Small intestine (tissue), 16 donors: ENCODE measurements at places on chromosomes 6 and 20.
A peak's percentile ranks its signal among the peaks of the same experiment; 100 is the strongest.

- H3K4me3 ChIP-seq: no peak overlapping the region
- no peaks in the 10 kb centered on the region for H3K36me3 ChIP-seq
- H3K27me3 ChIP-seq: no peaks in the 10 kb centered on the region
- no peak for DNase-seq
- no peaks in the 10 kb centered on the region for H3K4me1 ChIP-seq
Observed at GRCh38 chr20:14963262-14963663, 625.9 kb upstream of the FLRT3 start.

- no peaks in the 10 kb centered on the region for H3K4me1 ChIP-seq
- no peaks in the 10 kb centered on the region for H3K27me3 ChIP-seq
- no peaks in the 10 kb centered on the region for H3K36me3 ChIP-seq
- no peak overlapping the region for H3K27ac ChIP-seq
- no peak for DNase-seq
- no peak overlapping the region for H3K4me3 ChIP-seq
Observed at GRCh38 chr6:37985355-37985754, 165.8 kb downstream of the ZFAND3 start.

DNA sequence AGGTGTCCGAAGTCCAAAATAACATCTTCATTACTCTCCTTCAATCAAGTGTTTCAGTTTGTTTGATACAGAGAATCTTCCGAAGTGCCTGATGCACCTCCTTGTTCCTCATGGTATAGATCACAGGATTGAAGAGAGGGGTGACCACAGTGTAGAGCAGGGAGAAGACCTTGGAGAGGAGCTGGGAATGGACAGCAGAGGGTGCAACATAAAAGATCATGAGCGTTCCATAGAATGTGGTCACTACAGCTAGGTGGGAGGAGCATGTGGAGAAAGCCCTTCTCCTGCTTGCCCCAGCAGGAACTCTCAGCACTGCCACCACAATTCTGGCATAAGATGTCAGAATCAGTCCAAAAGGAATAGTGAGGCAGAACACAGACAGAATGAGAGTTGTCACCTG lies 11.9 kb downstream of the OR12D1 start:
- no peak for DNase-seq
- H3K4me1 ChIP-seq: no peaks in the 10 kb centered on the region
- no peak overlapping the region for H3K4me3 ChIP-seq
- H3K27ac ChIP-seq: no peak overlapping the region
- H3K36me3 ChIP-seq: no peaks in the 10 kb centered on the region

GRCh38 chr6:132768051-132768517 lies 10.4 kb upstream of the VNN2 start:
- H3K4me1 ChIP-seq: no peaks in the 10 kb centered on the region
- H3K27ac ChIP-seq: no peak overlapping the region
- peaks cover 8% of the 10 kb centered on the region for H3K36me3 ChIP-seq
- H3K4me3 ChIP-seq: no peak overlapping the region
- peak; percentile 80 for DNase-seq
- no peaks in the 10 kb centered on the region for H3K27me3 ChIP-seq

DNA sequence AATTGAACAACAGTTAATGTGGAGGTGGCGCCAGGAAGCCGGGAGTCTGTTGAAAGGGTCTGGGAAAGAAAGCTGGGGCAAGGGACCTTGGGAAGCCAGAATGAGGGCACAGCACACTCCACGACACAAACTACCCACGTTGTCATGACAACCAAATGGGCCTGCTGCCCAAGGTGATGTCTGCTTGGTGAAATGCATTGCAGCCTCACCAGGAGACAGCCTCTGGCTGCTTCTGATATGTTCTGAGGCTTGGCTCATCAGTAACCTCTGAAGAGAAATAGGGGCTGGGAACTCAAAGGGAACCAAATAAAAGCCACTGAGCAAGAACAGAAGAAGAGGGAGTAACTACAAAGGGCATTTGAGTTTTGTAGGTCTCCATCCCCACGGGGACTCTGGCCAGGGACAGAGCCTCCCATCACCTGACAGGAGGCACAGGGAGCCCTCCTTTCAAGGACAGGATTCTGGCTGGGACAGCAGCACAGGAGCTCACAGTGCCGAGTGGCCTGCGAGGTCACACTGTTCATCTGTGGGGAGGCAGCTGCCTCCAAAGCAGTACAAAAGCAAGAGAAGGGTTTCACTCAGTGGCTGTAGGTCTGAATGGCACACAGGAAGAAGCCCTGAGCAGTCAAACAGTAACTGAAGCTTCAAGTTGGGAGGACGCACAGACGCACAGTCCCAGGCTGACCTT lies 44.6 kb upstream of the KCNK16 start:
- no peak overlapping the region for H3K27ac ChIP-seq
- H3K4me3 ChIP-seq: no peak overlapping the region
- no peaks in the 10 kb centered on the region for H3K27me3 ChIP-seq
- H3K36me3 ChIP-seq: no peaks in the 10 kb centered on the region
- no peaks in the 10 kb centered on the region for H3K4me1 ChIP-seq

DNA sequence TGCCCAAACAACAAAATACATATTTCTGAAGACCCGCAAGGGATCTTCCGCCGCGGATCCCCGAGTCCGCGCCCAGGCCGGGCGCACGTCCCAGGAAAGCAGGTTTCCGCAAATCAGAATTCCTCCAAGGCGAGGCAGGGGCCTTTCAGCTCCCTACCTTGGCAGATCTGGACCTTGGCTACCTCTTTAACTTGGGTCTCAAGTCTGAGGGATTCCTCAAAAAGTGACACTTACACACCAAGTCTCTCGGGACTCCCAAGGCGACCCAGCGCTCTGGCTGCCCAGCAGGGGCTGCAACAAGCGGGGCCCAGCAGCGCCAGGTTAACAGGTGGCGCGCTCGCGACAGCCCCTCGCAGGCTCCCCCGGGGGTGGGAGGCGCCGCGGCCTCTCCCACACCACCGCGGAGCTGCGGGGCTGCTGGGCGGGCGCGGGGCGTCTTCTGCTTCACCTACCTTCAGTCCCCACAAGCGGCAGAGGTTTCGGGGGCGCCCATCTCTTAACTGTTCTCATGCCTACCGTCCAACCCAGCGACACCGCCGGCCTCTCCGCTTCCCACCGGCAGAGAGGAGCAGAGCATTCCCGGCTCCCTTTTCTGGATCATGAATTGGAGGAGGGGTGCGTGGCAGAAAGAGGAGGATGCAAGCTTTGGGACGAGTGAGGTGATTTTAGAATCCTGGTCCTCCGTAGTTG lies 414 bp downstream of the SIM1 start:
- no peaks in the 10 kb centered on the region for H3K36me3 ChIP-seq
- H3K4me3 ChIP-seq: peak overlapping the region; percentile 11
- H3K4me1 ChIP-seq: no peaks in the 10 kb centered on the region
- peaks cover 8% of the 10 kb centered on the region for H3K27me3 ChIP-seq
- no peak overlapping the region for H3K27ac ChIP-seq

DNA sequence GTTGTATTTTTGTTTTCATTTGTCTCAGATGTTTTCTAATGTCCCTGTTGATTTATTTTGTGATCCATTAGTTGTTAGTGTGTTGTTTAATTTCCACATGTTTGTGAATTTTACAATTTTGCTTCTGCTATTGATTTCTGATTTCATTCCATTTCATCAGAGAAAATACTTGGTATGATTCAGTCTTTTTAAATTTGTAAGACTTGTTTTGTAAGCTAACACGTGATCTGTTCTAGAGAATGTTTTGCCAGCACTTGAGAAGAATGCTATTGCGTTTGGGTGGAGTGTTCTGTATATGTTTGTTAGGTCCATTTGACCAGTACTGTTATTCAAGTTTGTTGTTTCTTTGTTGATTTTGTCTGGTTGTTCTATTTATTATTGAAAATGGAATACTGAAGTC lies 53.9 kb downstream of the KIZ start:
- peaks cover 3% of the 10 kb centered on the region for H3K4me1 ChIP-seq
- H3K27ac ChIP-seq: no peak overlapping the region
- no peaks in the 10 kb centered on the region for H3K27me3 ChIP-seq
- H3K36me3 ChIP-seq: no peaks in the 10 kb centered on the region
- no peak overlapping the region for H3K4me3 ChIP-seq
- DNase-seq: no peak

- DNase-seq: peak; percentile 75
- peaks cover 2% of the 10 kb centered on the region for H3K4me1 ChIP-seq
- peak overlapping the region; percentile 63 for H3K27ac ChIP-seq
Observed at GRCh38 chr6:32668226-32668747, 1.8 kb upstream of the HLA-DQB1 start.

GRCh38 chr6:157754351-157754750 lies 68.7 kb upstream of the SNX9 start:
- H3K36me3 ChIP-seq: no peaks in the 10 kb centered on the region
- H3K4me1 ChIP-seq: peaks cover 5% of the 10 kb centered on the region
- no peak overlapping the region for H3K4me3 ChIP-seq
- no peak for DNase-seq
- H3K27ac ChIP-seq: no peak overlapping the region

GRCh38 chr6:144248476-144249301 lies 36.4 kb upstream of the UTRN start:
- no peak overlapping the region for H3K4me3 ChIP-seq
- no peaks in the 10 kb centered on the region for H3K36me3 ChIP-seq
- no peaks in the 10 kb centered on the region for H3K27me3 ChIP-seq

DNA sequence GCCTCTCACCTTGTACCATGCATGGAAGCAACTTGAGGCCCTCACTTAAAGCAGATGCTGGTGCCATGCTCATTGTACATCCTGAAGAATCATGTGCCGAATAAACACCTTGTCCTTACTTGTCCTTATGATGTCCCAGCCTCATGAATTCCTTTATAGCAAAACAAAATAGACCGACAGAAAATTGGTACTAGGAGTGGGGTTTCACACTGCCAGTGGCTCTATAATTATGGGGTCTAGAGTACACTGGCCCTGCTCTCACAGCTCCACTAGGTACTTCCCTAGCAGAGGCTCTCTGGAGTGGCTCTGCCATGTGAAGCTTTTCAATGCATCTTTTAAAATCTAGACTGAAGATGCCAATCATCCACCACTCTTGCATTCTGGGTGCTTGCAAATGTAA lies 101.2 kb downstream of the HTR1B start:
- no peaks in the 10 kb centered on the region for H3K4me1 ChIP-seq
- H3K4me3 ChIP-seq: no peak overlapping the region
- DNase-seq: no peak
- no peaks in the 10 kb centered on the region for H3K36me3 ChIP-seq

GRCh38 chr20:19633985-19634384 lies 124.1 kb upstream of the RIN2 start:
- H3K4me1 ChIP-seq: no peaks in the 10 kb centered on the region
- no peak for DNase-seq
- no peaks in the 10 kb centered on the region for H3K36me3 ChIP-seq
- H3K27me3 ChIP-seq: no peaks in the 10 kb centered on the region
- no peak overlapping the region for H3K27ac ChIP-seq

DNA sequence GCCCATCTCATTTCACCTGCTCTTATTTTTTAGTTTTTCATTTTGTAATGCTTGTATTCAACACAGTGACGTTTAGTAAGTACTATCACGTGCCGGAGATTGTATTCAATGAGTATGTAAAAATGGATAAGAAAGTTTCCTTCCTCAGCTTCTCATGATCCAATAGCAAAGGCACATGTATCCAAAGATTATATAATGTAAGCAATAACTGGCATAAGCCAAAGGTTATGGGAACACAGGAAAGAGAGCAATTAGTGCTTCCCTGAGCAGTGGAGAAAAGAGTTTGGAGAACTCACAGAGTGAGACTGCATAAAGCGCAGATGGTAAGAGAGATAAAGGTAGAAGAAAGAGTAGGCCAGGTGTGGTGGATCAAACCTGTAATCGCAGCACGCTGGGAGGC lies 21.8 kb upstream of the LTV1 start:
- H3K4me1 ChIP-seq: no peaks in the 10 kb centered on the region
- H3K27ac ChIP-seq: no peak overlapping the region
- H3K36me3 ChIP-seq: peaks cover 2% of the 10 kb centered on the region
- H3K4me3 ChIP-seq: no peak overlapping the region
- H3K27me3 ChIP-seq: no peaks in the 10 kb centered on the region

DNA sequence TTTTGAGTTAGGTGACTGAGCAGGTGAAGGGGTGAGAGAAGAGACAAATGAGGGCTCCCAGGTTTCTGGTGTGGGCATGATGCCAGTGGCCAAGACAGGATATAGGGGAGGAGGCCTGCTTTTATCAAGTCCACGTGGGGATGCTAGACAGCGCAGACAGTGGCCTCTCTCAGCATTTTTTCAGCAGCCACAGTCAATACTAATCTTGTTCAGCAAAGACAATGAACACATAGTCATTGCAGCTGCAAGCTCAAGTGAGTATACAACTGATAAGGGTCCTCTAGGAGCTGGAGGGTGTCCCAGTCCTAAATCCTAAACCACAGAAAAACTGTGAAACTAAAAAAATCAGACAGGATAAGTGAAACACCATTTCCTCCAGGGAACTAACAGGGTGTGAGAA lies 48.6 kb downstream of the UQCC1 start:
- no peak overlapping the region for H3K27ac ChIP-seq
- H3K4me3 ChIP-seq: no peak overlapping the region
- DNase-seq: no peak
- H3K36me3 ChIP-seq: peaks cover 28% of the 10 kb centered on the region
- H3K27me3 ChIP-seq: no peaks in the 10 kb centered on the region

DNA sequence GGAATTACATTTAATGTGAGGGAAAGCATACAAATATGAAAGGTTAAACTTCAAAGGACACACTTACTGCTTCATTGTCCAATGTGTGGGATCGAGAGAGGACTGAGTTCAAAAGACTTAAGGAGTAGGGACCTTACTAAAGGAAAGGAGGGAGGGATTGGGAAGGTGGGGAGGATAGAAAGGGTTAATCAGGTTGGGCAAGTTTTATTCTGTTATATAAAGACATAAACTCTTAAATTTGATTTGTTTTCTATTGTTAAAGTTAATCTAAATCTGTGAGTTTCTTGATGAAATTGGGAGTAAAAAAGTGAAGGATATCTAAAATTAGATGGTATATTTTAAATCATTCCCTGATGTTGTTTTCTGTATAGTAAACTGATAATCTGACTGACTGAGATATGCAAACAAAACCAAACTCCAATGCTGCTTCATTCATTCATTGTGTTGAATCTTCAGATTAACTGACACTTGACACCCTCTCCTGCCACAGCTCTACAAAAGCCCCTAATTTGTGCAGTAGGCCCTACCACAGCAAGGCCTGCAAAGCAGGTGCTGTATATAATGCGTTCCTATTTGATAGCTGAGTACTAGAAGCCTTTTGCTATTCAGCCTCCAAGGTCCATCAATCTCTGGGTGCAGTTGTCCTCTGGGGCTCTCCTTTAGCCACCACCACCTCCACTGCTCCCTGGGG lies 1.3 kb upstream of the UBE2J1 start:
- H3K27me3 ChIP-seq: no peaks in the 10 kb centered on the region
- peaks cover 13% of the 10 kb centered on the region for H3K4me1 ChIP-seq
- DNase-seq: no peak
- peak overlapping the region; percentile 99 for H3K27ac ChIP-seq
- H3K4me3 ChIP-seq: no peak overlapping the region
- H3K36me3 ChIP-seq: peaks cover 3% of the 10 kb centered on the region
